ENCODE measurements at places on chromosomes 1 and 21.

GRCh38 chr1:209742409-209743144 is 13.3 kb upstream of the TRAF3IP3 start:
- DNase-seq, result no peak

DNA sequence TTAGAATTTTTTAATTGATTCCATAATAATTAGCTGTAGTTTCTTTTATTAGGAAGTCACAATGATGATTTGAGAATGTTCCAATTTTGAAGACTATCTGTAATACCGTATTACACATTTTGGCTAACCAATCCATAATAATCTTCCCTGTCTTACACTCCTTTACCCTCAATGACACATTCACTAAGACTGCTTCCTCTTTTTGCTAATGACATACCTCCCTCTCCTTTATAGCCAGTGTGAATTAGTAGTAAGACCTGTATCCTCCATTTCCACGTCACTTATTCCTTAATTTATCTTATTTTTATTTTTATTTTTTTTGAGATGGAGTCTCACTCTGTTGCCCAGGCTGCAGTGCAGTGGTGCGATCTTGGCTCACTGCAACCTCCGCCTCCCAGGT is 10.1 kb downstream of the KDM1A start:
- no peak for DNase-seq

GRCh38 chr1:226092965-226093364 is 30.4 kb downstream of the H3-3A start:
- no peak for DNase-seq

DNA sequence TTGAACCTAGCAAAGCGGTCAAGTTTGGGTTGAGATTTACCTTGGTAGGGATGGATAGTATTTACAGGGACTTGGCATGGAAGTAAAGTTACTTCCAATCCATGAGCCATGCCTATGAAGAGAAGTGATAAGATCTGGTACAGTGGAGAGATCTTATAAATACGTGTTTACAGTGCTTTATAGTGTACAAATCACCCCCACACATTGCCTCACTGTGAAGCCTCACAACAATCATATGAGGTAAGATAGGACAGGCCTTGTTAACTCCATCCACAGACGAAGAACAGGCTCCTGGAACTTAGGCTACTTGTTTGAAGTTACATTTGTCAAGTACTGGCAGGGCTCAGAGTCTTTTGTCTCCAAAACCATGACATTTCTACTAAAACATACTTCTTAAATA is 159.8 kb downstream of the PLPPR4 start:
- DNase-seq, result no peak

- DNase-seq, result no peak
These were observed 39.5 kb downstream of the BACH1 start for GRCh38 chr21:29338256-29338655.

GRCh38 chr1:156491151-156491949 is 9.2 kb downstream of the MEF2D start:
- no peak for DNase-seq

- no peak for DNase-seq
These were observed 36.6 kb downstream of the HUNK start for GRCh38 chr21:31909153-31910073.

DNA sequence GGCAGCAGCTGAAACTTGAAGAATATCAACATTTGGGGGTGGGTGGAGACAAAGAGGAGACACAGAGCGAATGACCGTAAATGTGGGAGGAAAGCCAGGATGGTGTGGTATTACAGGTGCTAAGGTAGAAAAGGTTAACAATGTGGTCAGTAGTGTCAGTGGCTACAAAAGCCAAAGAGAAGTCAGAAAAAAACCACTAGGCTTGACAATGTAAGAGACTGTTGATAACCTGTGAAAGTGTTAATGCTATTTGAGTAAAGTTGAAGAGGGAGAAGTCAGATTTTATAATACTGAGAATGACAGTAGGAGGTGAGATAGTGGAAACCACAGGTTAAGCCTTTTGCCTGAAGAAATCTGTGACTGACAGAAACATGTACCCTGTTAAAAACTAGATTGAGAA is 120.8 kb downstream of the CLEC20A start:
- no peak for DNase-seq

- no peak for DNase-seq
These were observed 587.6 kb downstream of the NPHP4 start for GRCh38 chr1:5404412-5405203.

DNA sequence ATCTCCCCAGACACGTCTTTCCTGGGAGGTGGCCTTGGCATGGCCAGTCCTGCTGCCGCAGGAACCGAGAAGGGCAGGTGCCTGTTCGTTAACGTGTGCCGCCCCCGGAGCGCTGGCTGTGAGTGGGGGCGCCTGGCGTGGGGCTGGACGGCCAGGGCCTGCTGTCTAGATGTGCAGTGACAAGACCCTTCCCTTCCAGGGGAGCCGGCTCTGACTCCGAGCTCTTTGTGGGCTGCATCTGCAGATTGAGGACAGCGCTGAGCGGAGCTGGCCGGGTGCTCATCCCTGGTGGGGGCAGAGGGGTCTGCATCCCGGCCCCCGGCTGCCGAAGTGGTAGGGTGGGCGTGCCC is 13.0 kb downstream of the COL18A1 start:
- DNase-seq, result no peak

- no peak for DNase-seq
These were observed 6.7 kb upstream of the SNAPIN start for GRCh38 chr1:153651771-153652170.

GRCh38 chr1:191831572-191831971 is 326.7 kb upstream of the RGS18 start:
- no peak for DNase-seq

GRCh38 chr1:43272161-43272560 is 2.4 kb downstream of the TMEM125 start:
- no peak for DNase-seq

DNA sequence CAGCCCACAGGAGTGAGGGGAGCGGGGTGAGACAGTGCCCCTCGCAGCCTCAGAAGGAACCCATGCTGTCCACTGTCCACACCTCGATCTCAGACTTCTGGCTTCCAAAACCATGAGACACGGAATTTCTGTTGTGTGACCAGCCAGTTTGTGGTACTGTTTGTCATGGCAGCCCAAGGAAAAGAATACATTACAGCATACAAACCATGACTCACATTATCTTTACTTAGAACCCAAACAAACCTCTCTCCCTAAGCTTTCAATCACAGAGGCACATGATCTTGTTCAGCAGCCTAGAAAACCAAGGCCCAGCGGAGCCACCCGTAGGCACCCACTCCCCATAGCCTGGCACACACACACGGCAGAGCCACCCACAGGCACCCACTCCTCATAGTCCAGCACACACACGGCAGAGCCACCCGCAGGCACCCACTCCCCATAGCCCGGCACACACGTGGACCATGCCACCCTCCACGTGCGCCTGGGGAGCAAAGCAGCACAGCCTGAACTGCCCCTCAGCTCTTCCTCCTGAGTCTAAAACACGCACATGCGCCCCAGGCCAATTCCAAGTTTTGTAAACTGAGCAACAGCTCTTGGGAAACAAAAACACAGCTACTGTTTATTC is 458 bp upstream of the KRTAP10-4 start:
- DNase-seq, result no peak

DNA sequence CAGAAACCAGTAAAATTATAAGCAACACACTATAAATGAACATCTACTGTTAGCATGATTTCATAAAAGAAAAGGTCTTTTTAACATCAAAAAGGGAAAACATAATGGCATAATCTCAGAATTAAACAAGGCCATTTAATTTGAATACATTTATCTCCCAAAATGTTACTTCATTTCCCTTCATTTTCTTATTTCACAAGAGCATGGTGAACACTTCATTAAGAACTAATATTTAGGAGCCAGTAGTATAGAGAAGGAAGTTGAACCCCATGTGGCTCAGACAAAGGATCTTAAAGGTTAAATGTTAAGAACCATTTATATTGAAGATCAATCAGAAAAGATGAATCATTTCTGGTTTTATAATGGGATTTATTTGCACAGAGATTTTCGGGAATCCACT is 981.7 kb downstream of the TTLL7 start:
- no peak for DNase-seq

DNA sequence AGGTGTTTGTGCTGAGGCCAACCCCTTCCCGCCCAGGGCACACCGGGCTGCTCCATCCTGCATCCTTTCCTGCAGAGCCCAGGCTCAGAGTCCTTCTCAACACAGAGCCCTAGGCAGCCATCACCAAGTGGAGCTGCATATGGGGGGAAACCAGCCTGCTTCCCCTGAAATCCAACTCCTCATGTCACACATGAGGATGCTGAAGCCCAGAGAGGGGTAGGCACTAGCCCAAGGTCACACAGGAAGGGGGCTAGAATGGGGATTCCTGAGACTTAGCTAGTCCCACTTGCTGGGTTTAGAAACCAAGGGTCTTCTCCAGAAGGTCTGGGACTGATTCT is 5.5 kb upstream of the TNFRSF1B start:
- DNase-seq, result no peak

GRCh38 chr1:203492748-203493130 is 1.2 kb upstream of the OPTC start:
- no peak for DNase-seq

DNA sequence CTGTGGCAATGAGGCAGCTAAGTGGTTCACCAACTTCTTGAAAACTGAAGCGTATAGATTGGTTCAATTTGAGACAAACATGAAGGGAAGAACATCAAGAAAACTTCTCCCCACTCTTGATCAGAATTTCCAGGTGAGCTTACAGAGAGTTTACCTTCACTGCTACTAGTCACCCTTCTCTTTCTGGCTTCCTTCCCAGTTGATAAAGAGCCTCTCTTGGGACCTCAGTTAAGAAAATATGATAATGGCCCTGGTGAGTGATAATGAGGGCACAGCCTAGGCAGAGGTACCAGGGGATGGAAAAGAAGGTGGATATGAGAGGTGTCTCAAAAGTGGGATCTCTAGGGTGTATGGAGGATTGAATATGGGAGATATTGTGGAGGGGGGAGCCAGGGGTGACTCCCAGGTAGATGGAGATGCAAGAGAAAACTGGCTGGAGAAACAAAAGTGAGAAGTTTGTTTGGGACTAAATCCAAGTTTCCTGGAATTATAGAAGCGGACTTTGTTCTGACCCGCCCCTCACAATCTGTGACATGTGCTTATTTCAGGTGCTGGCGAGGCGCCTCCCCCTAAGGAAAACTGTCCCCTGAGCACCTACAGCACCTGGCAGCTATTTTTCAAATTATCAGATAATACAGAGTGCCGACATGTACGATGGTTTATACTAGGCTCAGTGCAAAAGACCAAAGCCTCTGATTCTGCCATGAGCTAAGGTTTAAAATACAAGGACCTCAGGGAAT is 13.7 kb downstream of the MTARC2 start:
- no peak for DNase-seq

DNA sequence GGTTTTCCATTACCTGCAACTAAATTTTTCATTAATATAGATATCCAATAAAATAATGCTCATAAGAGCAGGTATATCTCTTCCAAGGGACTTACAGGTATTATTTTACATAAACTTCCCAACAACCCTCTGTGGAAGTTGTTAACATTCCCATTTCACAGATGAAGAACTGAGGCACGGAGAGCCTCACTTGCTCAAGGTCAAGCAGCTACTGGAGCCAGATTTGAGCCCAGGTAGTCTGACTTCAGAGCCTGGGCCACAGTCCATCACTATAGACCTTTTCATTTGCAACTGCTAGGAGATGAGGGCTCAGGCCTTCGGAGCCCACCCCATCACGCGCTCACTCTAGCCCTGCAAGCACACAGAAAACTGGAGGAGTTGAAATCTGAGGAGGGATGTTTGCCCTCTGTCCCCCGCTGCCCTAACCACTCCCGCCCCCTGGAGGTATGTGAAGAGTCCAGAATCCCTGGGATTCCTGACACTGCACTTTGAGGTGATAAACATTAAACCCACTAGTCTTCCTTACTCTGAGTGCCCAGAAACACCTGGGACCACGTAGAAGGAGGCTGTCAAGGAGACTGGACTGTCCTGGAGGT is 11.7 kb upstream of the ALPL start:
- no peak for DNase-seq

DNA sequence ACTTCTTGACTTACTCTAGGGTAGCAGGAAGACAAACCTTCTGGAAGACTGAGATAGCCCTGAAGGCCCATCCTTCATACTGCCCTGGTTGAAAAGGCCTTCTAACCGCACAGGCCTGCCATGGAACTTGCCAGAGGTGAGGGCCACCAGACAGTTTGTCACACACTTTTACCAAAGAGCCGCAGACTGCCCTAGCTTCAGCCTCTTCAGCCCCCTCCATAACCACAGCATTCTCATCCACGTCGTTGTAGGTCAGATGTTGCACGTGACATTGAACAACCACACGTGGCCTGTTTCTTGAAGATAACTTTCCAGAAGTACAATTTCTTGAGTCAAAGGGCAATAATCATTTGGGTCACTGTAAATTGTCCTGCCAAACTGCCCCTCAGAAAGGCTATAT is 18.9 kb downstream of the ZNF362 start:
- DNase-seq, result no peak

DNA sequence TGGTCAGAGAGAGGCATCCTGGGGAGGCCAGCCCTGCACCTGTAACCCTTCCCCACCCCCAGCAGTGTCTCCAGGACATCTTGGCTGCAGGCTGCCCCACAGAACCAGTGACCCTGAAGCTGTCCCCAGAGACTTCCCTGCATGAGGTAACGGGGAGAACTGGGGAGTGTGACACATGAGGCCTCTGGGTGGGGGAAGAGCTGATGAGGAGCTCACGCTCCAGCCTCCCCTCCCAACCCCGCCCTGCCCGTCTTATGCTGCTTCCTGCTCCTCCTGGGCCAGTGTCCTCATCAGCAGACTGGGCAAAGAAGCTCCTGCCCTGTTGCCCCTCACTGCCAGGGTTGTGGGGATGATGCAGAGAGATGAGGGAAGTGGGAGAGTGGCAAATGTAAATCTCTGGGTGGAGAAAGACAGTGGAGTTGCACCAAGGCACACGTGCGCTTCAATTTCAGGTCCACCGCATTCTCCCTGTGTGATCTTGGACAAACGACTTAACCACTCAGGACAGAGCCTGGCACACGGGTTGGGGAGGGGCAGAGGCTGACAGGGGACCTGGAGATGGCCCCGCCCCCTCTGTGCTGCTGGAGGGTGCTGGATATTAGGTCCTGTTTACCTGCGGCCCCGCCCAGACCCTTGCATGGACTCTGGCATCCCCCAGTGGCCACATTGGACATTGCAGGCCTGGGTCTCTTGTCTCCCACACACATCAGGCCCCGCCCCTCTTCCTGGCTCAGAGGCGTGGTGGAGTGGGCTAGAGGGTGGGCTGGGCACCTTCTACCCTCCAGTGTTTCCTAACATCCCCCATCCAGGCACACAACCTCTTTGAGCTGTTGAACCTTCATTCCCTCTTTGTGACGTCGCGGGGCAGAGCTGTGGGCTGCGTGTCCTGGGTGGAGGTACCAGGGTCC is 12.3 kb downstream of the CLCNKB start:
- peak; percentile 41 for DNase-seq

GRCh38 chr1:201737352-201738060 is 91.5 kb upstream of the IPO9 start:
- no peak for DNase-seq

- no peak for DNase-seq
These were observed 57.3 kb downstream of the SDCCAG8 start for GRCh38 chr1:243312952-243313634.

GRCh38 chr1:118317842-118318614 is 133.0 kb upstream of the SPAG17 start:
- DNase-seq, result no peak

All from HFF-Myc (cell line).